ENCODE measurements at places on chromosomes 12 and 14. TPM values are rescaled to one million over a fixed set of nuclear protein-coding genes. Genes with fewer than 3 reads are reported as not detected.
A peak's percentile ranks its signal among the peaks of the same experiment; 100 is the strongest.

DNA sequence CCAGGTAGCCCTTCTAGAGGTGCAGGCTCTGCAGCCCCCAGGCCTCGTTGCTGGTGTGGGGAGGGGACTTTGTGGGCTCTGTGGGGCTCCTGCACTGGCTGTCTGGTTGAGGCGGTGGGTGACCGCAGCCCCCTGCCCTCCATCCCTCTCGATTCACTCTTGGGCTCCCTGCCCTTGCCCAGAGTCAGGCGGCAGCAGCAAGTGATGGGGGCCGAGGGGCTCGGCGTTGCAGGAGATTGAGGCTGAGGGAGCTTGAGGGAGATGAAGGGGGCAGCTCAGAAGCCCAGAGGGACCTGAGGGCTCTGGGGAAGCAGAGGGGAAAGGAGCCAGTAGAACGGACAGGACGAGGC is 9.5 kb upstream of the LRTM2 start:
- no peak for DNase-seq

DNA sequence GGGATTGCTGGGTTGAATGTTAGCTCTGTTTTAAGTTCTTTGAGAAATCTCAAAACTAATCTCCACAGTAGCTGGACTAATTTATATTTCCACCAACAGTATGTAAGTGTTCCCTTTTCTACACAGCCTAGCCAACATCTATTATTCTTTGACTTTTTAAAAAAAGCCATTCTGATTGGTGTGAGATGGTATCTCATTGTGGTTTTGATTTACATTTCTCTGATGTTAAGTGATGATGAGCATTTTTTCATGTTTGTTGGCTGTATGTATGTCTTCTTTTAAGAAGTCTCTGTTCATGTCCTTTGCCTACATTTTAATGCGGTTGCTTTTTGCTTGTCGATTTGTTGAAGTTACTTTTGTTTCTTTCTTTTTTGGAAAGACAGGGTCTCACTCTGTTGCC is 301.1 kb upstream of the OR4E1 start:
- DNase-seq: no peak

The RFLNA gene
- total RNA-seq: 36.9 TPM

DNA sequence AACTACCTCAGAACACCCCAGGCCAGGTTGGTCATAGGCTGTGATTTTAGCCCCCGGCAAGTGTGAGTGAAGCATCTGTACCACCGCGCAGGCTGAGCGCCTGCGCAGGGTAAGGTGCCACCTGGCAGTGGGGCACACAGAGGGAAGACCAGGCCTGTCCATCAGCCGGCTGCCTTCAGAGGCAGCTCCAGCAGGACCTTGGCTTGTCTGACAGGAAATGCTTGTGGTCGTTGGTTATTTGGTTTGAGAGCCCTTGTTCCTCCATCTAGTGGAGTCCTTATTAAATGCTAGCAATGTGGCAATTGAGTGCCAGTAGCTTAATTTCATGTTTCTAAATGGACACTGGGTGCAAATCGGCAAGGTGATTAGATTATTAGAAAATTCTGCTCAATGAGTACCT is 27.5 kb downstream of the SLC25A29 start:
- DNase-seq: no peak

DNA sequence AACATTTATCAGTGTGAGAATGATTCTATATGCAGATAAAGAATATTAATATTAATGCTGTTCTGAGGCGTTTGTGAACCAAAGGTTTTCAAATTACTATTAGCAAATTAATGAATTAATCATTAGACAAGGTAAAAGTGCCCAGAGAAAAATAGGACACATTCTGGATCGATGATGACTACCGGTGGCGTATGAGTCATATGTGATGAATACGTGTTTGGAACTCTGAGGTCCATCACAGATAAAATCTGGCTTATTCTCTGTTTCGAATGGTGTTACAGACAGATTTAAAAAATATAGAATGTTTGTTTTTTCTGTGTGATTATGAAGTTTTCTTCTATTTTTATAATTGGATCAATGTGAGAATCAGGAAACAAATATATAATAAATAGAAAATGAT is 79.2 kb upstream of the RTL1 start:
- DNase-seq: no peak

DNA sequence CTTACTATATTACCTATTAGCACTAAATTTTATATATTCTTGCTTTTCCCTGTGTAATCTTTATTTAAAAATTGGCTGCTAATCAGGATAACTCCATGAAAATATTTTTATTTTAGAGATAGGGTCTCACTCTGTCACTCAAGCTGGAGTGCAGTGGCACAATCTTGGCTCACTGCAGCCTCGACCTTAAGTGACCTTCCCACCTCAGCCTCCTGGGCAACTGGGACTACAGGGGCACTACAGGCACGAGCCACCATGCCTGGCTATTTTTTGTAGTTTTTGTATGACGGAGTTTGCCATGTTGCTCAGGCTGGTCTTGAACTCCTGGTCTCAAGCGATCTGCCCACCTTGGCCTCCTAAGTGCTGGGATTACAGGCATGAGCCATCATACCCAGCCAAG is 32.4 kb upstream of the VCPKMT start:
- no peak for DNase-seq

DNA sequence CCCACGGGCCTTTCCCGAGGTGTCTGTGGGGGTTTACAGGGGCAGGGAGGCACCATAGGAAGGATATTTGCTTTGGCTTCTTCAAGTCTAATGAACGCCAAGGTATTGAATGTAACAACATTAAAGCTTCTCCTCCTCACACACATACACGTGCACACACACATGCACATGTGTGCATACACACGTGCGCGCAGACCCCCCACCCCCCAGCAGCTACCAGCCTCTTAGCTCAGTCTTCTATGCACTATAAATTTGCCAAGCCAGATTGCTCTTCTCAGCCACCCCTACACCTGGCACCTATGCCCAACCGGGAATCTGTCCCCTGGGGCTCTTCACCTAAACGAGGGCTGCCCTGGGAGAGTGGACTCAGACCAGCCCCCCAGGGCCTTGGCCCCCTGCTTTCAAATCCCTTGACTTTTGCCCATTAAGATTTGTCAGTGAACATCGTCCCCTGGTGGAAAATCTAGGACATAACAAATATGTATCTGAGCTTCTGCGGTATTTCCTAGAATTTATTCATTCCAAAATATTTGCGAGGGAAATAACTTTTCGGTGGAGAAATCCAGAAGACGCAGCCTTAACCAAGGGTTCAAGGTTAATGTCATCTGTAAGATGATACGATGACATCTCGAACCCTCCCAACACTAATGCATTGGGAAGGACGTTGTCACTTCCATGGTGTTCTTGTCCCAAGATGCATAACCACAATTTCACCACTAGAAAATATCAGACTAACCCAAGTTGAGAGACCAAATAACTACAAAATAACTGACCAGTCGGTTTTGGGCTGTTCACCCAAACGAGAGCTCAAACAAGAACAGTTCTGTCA is 330.4 kb downstream of the MED13L start:
- DNase-seq: no peak

The MYH6 gene
- total RNA-seq: not detected

The ANO2 gene
- total RNA-seq: not detected

The RPS6KL1 gene
- 248 TPM for total RNA-seq

DNA sequence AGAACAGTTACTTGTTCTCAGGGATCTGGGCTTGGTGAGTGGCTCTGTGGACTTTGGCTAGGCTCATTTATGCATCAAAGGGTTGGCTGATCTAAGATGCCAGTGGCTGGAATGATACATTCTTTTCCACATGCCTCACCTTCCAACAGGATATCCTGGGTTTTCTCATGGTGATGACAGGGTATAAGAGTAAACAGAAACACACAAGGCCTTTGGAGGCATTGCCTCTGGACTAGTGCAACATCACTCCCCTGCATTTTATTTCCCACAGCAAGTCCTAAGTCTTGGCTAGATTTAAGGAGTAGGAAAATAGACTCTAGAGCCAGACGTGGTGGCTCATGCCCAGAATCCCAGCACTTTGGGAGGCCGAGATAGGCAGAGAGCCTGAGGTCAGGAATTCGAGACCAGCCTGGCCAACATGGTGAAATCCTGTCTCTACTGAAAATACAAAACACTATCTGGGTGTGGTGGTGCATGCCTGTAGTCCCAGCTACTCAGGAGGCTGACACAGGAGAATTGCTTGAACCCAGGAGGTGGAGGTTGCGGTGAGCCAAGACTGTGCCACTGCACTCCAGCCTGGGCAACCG is 47.9 kb downstream of the RPH3A start:
- DNase-seq: no peak

DNA sequence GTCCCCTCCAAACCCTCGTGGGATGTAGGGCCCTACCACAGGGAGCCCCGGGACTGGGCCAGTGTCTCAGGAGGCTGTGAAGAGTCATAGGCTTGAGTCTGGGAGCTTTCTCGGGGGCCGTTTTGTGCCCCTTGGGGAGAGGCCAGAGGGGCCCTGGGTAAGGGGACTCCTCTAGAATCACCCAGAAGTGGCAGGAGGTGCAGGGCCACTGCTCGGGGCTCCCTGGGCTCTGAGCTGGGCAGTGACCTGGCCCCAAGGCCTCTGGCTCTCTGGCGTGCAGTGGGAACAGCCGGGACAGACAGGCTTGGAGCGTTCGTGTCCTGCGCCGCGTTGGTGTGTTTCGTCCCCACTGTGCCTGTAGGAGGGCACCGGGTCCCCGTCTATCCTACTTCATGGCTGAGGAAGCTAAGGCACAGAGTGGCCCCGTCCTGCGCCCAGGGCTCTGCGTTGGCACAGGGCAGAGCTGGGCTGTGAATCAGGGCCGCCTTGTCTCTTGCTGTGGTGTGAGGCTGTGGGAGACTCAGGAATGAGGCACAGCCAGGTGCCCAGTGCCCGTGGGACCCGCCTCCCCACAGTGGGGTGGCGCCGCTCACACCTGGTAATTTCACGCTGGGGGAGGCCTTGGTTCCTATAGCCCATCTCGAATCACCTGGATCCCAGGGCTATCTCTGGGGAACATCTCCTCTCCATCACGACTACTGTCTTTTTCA is 23.8 kb upstream of the KIF26A start:
- peak; percentile 16 for DNase-seq

- DNase-seq: no peak
Observed at GRCh38 chr12:90254796-90255195, 546.2 kb upstream of the ATP2B1 start.

The MYL6 gene
- total RNA-seq: 2,223 TPM

DNA sequence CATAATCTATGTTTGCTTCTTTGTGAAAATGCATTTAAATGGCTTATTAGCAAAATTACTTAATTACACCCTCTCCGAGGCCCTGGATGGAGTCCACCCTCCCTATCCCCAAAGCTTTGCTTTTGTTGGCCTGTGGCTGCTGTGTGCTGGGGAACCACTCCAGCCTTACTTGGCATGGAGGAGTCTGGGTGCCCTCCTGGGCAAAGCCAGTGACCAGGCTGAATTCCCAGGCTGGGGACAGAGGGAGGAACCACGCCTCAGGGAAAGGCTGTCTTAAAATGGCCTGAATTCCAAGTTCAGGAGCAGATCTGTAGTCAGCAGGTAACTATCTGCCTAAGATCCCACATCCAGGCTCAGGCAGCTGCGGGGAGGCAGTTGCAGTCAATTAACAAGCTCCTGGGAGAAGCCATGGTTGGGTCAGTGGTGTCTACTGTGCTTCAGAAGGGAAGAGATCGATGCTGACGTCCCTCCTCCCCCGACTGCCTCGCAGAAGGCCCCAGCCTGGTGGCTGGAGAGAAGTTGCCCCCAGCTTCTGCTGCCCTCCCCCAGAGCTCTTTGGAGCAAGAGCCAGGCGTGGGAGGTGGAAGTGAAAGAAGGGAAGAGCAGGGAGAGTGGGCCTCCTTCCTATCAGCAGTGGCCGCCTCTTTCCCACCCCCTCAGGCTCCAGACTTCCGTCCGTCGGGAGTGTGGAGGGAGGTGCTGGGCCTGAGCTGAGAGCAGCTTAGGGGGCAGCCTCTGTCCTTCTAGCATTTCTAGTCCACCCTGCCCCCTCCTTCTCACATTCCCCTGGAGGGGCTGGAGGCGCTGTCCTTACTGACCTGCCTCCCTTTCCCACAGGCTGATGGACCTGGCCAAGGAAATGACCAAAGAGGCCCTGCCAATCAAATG is 11.3 kb downstream of the VASH1 start:
- no peak for DNase-seq

The AKAP5 gene
- 0.15 TPM for total RNA-seq

GRCh38 chr14:80135305-80136088 is 75.8 kb downstream of the DIO2 start:
- DNase-seq: no peak

The KCNK10 gene
- total RNA-seq: 2.8 TPM

The ARMH4 gene
- total RNA-seq: 57.1 TPM

DNA sequence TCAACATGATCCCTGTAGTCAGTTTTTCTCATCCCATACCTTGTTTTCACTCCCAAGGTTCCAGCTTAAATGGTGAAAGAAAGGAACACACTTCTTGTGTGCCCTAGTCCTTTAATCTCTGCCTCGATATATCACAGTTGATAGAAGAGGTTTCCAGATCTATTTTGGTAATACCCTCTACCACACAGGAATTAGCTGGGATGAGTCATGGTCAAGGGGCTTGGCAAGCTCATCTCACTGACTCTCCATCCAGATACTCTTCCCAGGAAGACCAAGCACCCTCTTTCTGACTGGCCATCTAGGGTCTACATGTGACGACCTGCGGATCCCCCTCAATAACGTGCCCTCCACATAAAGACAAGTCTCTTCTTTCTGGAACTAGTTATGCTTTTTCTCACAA is 277.9 kb downstream of the ITPR2 start:
- no peak for DNase-seq

The TDRD9 gene
- total RNA-seq: not detected

DNA sequence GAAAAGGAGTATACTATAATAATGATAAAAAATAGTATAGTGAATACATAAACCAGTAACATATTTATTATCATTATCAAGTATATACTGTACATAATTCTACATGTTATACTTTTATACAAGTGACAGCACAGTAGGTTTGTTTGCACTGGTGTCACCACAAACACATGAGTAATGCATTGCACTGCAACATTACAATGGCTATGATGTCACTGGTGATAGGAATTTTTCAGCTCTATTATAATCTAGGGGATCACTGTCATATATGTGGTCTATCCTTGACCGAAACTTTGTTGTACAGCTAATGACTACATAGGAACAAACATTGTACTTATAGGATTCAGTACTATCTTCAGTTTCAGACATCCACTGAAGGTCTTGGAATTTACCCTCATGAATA is 165.8 kb upstream of the SYT1 start:
- DNase-seq: no peak

GRCh38 chr14:88952901-88953300 is 128.4 kb downstream of the TTC8 start:
- DNase-seq: no peak

GRCh38 chr14:100827101-100828021 is 1.4 kb downstream of the MEG3 start:
- DNase-seq: no peak

The FAM222A gene
- total RNA-seq: 18.1 TPM

- no peak for DNase-seq
Observed at GRCh38 chr14:96736439-96736838, 60.7 kb upstream of the VRK1 start.

- DNase-seq: no peak
Observed at GRCh38 chr12:101087920-101088319, 122.1 kb downstream of the SLC5A8 start.

Measured in glutamatergic neuron (in vitro differentiated cells).